Panc1 (cell line): ENCODE measurements at places on chromosomes 3 and 15.

- no peak overlapping the region for H3K27ac ChIP-seq
- DNase-seq = no peak
- H3K36me3 ChIP-seq = no peaks in the 10 kb centered on the region
- H3K4me3 ChIP-seq = no peak overlapping the region
- no peaks in the 10 kb centered on the region for H3K27me3 ChIP-seq
Measured at GRCh38 chr15:31407851-31408250, 81.2 kb downstream of the KLF13 start.

GRCh38 chr3:4852780-4853748 is 126.2 kb upstream of the BHLHE40 start:
- H3K36me3 ChIP-seq = no peaks in the 10 kb centered on the region
- H3K4me1 ChIP-seq = no peaks in the 10 kb centered on the region
- DNase-seq = no peak
- no peak overlapping the region for H3K27ac ChIP-seq

- H3K27ac ChIP-seq = no peak overlapping the region
- no peak overlapping the region for H3K4me3 ChIP-seq
- H3K4me1 ChIP-seq = no peaks in the 10 kb centered on the region
- no peaks in the 10 kb centered on the region for H3K36me3 ChIP-seq
- no peaks in the 10 kb centered on the region for H3K27me3 ChIP-seq
Measured at GRCh38 chr3:112366522-112366921, 33.6 kb downstream of the CD200 start.

GRCh38 chr15:95994418-95994817 is 336.1 kb upstream of the NR2F2 start:
- no peak overlapping the region for H3K4me3 ChIP-seq
- H3K27me3 ChIP-seq = no peaks in the 10 kb centered on the region
- no peaks in the 10 kb centered on the region; the same call in 1 of the 2 replicates for H3K36me3 ChIP-seq
- DNase-seq = no peak
- H3K27ac ChIP-seq = no peak overlapping the region
- no peaks in the 10 kb centered on the region for H3K4me1 ChIP-seq

DNA sequence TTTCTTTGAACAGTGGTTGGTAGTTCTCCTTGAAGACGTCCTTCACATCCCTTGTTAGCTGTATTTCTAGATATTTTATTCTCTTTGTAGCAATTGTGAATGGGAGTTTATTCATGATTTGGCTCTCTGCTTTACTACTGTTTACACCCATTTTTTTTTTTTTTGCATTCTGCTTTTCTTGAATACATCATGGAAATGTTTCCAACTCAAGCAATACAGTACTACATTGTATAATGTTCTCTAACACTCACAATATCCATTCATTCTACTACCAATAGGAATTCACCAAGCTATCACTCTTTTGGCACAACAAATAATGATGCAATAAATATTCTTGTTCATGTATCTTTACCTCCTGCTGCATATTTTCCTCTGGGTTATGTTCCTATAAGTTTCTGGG is 801.7 kb downstream of the NTRK3 start:
- H3K4me1 ChIP-seq = no peaks in the 10 kb centered on the region
- no peaks in the 10 kb centered on the region for H3K27me3 ChIP-seq
- DNase-seq = no peak
- no peak overlapping the region for H3K27ac ChIP-seq
- no peaks in the 10 kb centered on the region for H3K36me3 ChIP-seq

- no peaks in the 10 kb centered on the region for H3K36me3 ChIP-seq
- no peak for DNase-seq
- no peaks in the 10 kb centered on the region for H3K4me1 ChIP-seq
- H3K27ac ChIP-seq = no peak overlapping the region
- H3K4me3 ChIP-seq = no peak overlapping the region
Measured at GRCh38 chr3:7876741-7877297, 624.8 kb upstream of the LMCD1 start.

DNA sequence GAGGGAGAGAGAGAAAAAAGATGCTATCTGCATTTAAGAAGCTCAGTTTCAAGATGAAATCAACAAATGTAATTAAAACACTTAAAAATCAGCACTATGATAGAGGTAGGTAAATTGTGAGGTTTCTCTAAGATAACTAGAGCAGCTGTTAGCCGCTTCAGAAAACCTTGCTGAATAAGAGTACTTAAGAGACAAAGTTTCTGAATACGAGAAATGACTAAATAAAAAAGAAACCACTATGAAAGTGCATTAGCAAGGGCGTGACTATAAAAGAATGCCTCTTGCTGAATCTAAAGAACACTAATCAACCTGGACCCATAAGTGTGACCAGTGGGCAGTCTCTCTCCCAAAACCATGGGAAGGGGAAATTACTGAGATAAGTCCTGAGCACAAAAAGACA is 41.8 kb downstream of the IQCB1 start:
- no peaks in the 10 kb centered on the region for H3K27me3 ChIP-seq
- H3K4me3 ChIP-seq = no peak overlapping the region
- no peak for DNase-seq
- H3K4me1 ChIP-seq = no peaks in the 10 kb centered on the region
- peaks cover 39% of the 10 kb centered on the region for H3K36me3 ChIP-seq
- no peak overlapping the region for H3K27ac ChIP-seq

- no peaks in the 10 kb centered on the region for H3K36me3 ChIP-seq
- no peak for DNase-seq
- H3K4me1 ChIP-seq = no peaks in the 10 kb centered on the region
- no peak overlapping the region for H3K27ac ChIP-seq
Measured at GRCh38 chr15:81362790-81363189, 11.2 kb downstream of the TMC3 start.

DNA sequence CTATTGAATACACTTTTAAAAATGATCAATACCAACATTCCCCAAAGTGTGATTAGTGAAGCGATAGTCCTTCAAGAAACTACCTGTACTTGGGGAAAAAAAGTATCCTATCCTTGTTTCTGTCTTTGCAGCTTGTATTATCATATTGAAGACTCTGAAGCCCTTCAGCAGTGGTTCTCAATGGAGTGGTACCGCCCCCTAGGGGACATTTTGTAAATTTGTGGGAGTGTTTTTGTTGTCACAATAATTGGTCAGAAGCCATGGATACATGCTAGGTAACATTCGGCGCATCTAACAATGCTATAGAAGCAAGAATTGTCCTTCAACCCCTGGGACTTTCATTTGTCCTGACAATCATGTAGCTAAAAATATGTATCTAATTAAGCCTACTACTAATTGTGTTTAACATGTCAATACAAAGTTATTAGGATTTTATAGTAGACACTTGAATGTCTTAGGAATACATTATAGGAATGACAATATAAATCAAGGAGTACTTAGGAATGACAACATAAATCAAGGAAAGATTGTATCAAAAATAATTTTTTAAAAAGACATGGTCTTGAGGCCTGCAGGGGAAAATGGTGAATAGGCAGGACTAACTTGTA is 53.7 kb downstream of the NMD3 start:
- no peaks in the 10 kb centered on the region for H3K4me1 ChIP-seq
- no peaks in the 10 kb centered on the region for H3K36me3 ChIP-seq
- H3K4me3 ChIP-seq = no peak overlapping the region
- H3K27ac ChIP-seq = no peak overlapping the region
- no peak for DNase-seq
- H3K27me3 ChIP-seq = no peaks in the 10 kb centered on the region
